ENCODE measurements at places on chromosomes 7 and 10.

DNA sequence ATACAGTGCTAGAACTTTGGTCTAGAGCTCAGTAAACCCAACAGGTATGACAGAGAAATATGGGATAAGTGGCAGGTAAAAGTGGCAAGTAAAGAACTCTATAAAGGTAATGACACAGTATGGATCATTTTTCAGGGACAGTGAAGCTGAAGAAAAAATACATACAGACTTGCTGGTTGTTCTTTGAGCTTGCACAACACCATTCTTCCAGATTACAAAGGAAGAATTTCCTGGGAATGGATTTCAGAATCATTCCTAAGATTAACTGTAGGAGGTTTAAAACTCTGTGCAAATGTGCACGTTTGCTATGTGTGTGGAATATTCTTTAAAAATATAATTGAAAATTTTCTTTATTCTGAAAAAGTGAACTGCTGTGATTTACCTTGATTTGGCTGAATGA is 36.0 kb downstream of the PHF14 start:
- no peak for DNase-seq

DNA sequence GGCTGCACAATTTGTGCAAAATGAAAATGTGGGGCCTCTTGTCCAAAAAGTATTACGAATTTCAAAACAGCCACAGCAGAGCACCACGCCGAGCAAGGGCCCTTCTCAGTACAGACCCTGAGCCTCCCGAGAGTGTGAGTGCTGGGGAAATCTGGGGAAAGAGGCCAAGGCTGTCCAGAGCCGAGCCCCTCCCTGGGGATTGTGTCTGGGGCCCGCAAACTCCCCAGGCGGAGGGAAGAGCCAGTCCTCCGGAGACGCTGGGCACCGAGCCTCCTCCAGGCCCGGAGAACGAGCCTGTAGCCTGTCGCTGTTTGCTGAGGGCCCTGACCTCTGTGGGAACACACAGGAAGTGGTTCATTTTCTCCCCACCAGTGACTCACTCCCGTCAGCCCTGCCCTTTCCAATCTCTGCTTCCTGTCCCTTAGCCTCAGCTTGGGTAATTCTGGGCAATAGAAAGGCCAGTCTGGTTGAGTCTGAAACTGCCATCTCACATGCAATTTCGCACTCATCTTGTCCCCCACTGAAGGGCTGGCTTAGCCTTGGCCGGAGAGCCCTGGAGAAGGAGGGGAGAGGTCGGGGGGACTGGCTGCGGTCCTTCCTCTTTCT is 19.5 kb upstream of the GNA12 start:
- DNase-seq = peak; percentile 44

DNA sequence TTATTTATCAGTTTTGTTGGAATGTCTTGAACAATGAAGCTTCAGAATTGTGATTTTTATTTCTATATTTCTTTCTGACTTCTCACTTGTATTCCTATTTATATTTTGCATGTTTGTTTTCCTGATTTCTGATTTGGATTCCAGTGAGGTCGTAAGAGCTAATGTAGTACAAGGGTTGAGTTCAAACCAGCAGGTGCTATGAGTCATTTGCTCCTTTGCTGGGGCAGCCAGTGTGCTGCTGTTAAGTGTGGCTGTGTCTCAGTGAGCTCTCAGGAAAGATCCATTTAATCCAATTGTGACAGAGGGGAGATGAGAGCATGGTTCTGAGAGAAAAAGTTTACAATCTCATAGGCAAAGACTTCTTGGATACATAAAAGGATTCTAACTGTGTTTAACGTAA is 48.6 kb downstream of the MCU start:
- no peak for DNase-seq

DNA sequence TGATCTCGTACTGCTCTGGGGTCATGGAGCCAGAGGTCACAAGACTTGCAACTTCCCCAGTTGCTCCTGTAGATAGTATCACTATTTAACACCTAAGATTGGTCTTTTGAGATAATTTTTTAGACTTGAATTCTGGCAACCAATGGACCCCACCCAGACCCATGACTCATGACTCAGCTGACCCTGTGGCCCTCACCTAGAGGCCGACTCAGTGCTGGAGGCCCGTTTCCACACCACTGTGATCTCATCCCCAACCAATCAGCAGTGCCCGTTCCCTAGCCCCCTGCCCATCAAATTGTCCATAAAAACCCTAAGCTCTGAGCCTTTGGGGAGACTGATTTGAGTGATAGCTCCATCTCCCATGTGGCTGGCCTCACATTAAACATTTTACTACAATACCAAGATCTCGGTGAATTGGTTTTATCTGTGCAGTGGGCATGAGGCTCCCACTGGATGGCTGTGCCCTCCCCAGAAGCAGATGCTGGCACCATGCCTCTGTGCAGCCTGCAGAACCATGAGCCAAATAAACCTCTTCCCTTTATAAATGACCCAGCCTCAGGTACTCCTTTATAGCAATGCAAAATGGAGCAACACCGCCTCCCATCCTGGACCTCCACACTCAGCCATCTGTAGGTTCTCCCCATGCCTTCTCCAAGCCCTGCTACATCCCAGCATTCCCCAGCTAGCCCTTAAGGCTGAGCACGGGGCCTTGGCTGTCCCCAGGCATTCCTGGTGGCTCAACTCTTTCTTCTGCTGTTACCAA is 98.8 kb downstream of the PRKAG2 start:
- DNase-seq = no peak

- DNase-seq = no peak
These were observed 90.7 kb upstream of the KIAA1217 start for GRCh38 chr10:24118246-24118645.
